ENCODE measurements at places on chromosomes 6 and 20.

GRCh38 chr6:75223428-75223827 is 17.6 kb upstream of the COL12A1 start:
- no peak for DNase-seq

- no peak for DNase-seq
Observed at GRCh38 chr6:156917213-156917612, 140.0 kb downstream of the ARID1B start.

- no peak for DNase-seq
Observed at GRCh38 chr6:146915671-146916127, 288.5 kb upstream of the STXBP5 start.

GRCh38 chr20:327186-328026 is 2.1 kb downstream of the SOX12 start:
- peak; percentile 57 for DNase-seq

DNA sequence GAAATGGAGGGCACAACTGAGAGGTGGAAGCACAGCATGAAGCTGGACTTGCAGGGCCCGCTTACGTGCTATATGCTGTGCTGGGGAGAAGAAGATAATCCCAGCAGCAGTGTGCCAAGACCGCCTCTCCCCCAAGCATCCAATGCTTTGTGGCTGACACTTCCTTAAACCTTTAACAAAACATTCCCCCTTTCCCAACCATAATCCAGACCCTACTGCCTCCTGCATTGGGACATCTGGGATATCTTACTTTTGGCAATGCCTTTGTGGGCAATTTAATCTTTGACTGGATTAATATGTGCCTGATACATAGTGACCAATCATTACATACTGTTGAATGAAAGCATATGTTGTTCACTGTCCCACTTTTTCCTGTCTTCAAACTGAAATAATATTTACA is 3.1 kb upstream of the TENT5A start:
- no peak for DNase-seq

All from activated CD8-positive, alpha-beta memory T cell treated with anti-CD3 and anti-CD28 coated beads for 1 hour (primary cell).